Activated CD8-positive, alpha-beta memory T cell treated with anti-CD3 and anti-CD28 coated beads for 36 hours (primary cell): ENCODE measurements at places on chromosomes 7 and 10. TPM values are rescaled to one million over a fixed set of nuclear protein-coding genes. Genes with fewer than 3 reads are reported as not detected.

Gene ZC3HAV1L
- 25.0 TPM for total RNA-seq

Gene DHX32
- 21.1 TPM for total RNA-seq

Gene MACC1
- 0.80 TPM for total RNA-seq

Gene ADCY1
- 0.25 TPM for total RNA-seq

Gene ATOH7
- not detected for total RNA-seq

Gene MPLKIP
- 38.5 TPM for total RNA-seq

Gene TMEM26
- not detected for total RNA-seq

Gene STEAP1B
- not detected for total RNA-seq

Gene PMPCB
- total RNA-seq = 85.9 TPM

Gene RADIL
- total RNA-seq = 0.29 TPM

Gene NEBL
- 0.46 TPM for total RNA-seq

Gene CCL26
- not detected for total RNA-seq

Gene WDFY4
- total RNA-seq = 0.11 TPM
